T1000 (cell line): ENCODE measurements at places on chromosomes 5 and 9.

DNA sequence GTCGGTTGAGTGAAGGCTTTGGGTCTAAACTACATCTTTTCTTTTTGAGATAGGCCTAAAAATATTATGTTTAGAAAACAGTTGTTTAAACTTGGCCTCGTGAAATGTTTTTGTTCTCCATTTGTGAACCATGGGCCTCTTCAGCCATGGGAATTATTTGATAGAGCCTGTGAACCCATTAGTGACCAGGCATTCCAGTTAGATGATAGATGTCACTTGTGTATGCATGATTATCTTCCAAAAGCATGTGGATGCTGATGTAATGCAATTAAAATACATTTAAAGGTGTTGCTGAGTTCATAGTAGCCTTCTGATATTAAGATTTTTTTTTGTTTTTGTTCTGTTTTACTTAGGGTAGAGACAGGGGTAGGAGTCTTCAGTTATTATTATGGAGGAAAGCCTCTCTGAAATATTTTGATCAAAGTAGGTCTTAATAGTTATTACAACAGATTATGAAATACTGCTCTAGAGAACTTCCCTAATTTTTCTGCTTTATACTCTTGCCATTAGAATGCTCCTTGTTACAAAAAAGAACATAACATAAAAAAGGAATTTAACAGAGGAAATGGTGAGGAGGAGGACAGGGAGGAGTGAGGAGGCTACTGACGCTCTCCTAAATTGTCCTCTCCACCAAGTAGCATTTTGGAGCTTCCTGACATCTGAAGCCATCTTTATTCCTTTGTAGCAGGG is 32.9 kb downstream of the CPEB4 start:
- no peak for DNase-seq

DNA sequence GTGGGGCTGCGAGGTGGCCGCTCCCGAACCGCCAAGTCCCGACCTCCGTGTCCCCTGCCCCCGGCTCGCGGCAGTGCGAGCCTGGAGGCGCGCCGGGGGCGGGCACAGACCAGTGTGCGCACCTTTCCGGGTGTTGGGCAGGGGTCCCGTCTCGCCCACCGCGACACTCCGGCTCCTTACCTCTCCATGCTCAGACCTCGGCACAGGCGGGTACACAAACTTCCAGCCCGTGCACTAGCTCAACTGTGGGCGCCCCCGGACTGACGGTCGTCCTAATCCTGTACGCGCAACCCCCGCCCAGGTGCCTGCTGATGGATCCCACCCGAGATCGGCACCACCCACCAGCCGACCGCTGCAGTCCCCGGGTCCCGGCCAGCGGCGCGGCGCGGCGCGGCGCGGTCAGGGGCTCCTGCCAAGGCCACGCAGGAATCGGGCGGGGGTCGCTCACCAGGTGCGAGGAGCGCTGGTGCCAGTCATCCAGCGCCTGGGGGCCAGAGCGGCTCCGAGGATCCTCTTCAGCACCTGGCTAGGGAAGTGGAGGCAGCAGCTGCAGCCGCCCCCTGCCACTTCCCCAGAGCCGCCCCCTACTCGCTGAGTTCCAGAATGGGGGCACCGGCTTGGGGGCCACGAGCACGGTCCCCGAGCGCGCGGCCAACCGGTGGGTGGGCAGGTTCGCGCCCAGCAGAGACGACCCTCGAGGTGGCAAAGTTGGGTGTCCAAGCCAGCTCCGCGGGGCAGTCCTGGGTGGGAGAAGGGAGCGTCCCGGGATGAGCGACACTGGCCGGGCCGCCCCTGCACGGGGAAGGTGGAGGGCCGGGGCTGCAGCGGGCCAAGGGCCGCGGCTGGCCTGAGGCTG is 511 bp downstream of the SEMA5A start:
- no peak for DNase-seq

DNA sequence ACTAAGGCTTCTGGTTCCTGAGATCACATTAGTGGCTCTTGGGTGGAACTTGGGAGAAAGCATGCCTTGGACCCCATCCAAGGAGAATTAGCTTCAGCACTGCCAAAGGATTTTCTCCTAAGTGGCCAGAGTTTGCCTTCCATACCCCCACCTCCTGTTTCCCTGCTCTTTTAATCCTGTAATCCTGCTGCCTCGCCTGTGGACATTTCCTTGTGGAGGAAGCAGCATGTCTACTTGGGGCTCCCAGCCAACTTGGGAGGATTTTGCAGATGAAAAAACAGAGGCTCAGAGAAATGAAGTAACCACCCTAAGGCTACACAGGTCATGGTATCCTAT is 1.6 kb downstream of the ARSI start:
- no peak for DNase-seq

DNA sequence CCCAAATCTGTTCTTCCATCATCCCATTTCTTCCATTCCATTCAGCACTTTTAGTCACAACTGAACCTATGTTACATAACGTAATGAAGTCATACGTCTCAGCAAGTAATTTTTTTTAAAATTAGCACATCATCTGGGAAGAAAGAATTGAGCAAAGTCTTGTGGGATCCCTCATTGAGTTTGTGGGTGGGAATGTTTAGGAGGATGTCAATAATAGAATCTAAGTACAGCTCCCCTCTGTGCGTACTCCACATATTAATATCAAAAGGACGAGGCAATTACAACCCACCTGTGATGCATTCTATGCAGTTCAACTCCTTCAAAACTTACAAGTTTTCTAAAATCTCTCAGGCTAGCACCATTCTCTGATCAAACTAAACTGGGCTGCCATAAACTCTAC is 526.3 kb downstream of the AGTPBP1 start:
- no peak for DNase-seq

DNA sequence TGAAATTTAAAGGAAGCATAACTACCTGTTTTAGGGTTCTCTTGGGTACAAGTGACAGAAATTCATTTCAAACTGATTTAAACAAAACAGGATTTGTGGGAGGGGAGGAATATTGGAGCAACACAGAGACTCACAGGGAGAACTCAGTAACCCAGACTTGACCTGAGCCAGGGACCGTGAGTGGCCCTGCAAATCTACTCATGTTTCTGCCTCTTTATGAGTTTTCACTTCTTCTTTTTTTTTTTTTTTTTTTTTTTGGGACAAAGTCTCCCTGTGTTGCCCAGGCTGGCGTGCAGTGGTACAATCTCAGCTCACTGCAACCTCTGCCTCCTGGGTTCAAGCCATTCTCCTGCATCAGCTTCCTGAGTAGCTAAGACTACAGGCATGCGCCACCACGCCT is 405.6 kb upstream of the ZNF608 start:
- DNase-seq = no peak

DNA sequence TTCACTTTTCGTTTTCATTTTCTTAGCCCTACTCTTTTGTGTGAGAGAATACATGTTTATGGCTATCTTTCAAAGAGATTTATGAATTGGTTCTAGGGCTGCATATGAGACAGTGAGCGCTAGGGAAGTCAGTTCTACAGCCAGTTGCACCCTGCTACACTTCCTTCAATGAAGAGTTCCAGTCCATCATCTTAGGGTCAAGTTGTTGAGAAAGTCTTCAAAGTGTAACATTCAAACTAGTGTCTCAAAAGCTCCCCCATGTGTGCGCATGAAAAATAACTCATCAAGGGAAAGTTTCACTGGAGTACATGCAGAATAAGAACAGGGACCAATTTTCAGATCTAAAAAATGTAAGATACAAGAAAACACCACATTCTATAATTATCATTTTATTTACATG is 317.2 kb downstream of the DEPDC1B start:
- DNase-seq = no peak

DNA sequence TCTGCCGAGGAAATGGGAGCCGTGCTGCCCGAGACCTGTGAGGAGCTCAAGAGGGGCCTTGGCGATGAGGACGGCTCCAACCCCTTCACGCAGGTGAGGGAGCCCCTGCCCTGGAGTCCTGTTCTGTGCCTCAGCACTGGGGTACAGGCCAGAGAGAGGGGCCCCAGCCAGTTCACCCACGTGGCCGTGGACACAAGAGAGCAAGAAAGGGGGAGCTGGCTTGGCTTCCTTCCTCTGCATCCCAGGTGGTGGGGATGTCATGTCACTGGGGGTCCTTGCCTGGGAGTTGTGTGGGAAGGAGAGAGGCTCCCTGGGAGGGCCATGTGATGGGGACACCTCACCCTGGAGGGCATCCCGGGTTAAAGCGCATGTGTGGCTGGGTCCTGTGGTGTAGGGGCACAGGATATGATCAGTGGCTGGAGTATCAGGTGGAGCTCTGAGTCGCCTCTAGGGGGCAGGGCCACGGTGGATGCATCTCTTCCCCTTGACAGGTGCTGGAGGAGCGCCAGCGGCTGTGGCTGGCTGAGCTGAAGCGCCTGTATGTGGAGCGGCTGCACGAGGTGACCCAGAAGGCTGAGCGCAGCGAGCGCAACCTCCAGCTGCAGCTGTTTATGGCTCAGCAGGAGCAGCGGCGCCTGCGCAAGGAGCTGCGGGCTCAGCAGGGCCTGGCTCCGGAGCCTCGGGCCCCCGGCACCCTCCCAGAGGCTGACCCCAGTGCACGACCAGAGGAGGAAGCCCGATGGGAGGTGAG is 7.5 kb downstream of the N4BP3 start:
- no peak for DNase-seq

- DNase-seq = peak; percentile 24
Measured at GRCh38 chr5:35771300-35771699, 85.4 kb upstream of the IL7R start.

- DNase-seq = no peak
Measured at GRCh38 chr5:172477466-172477865, 23.1 kb upstream of the SH3PXD2B start.
